ENCODE measurements at places on chromosomes 11 and 22.

- DNase-seq, result no peak
Measured at GRCh38 chr11:66327171-66328030, 8.8 kb downstream of the RIN1 start.

DNA sequence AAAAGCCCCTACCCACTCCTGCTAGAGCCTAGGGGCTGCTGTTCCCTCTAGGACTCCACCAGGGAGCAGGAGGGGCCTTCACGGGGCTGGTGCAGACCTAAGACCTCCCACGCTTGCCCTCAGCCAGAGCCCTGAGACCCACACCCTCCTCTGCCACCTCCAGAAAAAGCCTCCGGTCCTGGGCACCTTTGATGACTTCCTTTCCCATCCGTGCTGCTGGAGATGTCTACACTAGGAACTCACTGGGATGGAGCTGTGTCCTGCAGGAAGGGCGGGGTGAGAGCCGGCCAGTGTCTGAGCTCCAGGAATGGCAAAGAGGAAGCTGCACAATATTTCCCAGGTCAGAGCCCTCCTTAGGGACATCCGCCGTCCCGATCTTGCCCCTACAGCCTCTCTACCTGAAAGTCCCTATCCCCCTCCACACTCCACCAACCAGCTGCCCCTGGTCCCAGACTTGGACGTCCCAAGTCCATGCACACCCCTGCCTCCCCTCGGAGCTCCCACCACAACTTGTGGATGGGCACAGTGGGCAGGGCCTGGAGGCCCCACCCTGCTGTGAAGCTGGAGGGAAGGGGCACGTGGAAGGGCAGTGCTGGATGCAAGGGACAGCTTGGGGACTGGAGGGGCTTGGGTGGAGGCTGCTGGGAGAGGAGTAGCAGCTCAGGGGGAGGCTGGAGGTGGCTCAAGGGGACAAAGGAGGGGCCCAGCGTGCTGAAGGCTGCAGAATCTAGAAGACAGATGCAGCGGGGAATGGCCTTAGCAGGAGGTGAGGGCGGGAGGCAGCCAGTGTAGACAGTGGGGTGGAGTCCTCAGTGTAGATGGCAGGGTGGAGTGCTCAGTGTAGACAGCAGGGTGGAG lies 13.5 kb upstream of the LRP5 start:
- DNase-seq, result no peak

GRCh38 chr11:127651888-127652221 lies 651.3 kb upstream of the KIRREL3 start:
- no peak for DNase-seq

- no peak for DNase-seq
Measured at GRCh38 chr11:127448101-127448500, 447.5 kb upstream of the KIRREL3 start.

DNA sequence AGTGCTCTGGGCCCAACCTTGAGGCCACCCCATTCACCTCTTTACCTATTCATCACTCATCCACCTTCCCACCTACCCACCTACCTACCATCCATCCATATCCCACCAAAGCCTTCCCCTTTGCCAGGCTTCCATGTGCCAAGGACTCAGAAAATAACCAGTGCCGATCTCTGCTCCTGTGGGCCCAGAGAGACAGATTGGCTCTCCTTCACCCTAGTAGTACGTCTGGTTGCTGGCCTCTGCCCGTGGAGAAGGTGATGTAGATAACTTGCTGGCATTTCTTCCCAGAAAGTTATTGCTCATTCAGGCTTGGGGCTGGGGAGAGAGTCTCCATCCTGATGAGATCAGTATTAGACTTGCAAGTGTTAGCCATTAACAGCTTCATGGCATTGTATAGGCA lies 45.2 kb downstream of the NEU3 start:
- no peak for DNase-seq

DNA sequence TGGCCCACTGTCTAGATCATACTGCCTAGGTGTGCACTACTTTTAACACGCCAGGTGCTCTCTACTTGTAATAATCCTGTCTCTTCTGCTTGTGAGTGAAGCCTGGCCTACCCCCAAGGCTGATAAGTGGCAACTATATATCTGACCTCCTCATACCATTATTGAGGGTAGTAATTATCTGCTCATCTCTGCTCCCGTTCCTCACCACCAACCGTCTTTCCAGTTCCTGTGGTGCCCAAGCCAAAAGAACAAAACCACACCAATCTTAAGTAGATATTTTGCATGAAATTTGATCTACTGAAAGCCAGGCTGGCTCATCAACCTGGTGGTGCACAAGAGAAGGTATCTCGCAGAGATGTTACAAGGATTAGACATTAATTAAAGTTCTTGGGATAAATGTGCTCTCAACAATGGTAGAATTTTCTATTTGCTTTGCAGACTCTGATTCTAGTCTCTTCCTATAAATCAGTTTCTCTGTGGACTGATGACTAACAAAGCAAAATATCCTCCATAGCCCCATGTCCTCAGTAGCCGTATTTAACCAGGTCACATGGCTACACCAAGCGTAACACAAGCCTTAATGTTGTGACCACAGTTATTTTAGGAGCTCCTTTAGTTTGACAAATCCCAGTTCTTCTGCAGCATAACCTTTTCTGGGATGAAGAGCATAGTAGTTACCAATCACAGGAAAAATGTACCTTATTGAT lies 267.2 kb downstream of the NTM start:
- DNase-seq, result no peak

GRCh38 chr11:68354148-68354872 lies 41.9 kb downstream of the LRP5 start:
- no peak for DNase-seq

DNA sequence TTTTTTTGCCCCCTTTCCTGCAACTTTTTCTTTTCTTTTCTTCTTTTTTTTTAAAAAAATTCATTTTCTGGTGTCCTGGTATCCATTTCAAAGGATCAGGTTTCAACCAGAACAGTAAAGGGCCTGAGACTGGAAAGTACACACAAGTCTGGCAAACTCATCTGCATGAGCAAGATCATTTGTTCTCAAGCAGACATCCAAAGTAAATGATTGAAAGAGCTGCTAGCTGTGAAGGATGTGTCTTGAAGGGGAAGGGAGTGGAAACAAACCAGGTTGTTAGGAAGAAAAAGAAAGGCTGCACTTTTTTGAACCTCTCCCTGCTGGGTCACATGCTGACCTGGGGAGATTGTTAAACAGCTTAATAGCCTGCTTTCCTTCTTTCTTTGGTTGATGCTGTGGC lies 5.3 kb downstream of the YAP1 start:
- no peak for DNase-seq

GRCh38 chr11:64342869-64343745 lies 3.1 kb downstream of the CCDC88B start:
- DNase-seq, result no peak

DNA sequence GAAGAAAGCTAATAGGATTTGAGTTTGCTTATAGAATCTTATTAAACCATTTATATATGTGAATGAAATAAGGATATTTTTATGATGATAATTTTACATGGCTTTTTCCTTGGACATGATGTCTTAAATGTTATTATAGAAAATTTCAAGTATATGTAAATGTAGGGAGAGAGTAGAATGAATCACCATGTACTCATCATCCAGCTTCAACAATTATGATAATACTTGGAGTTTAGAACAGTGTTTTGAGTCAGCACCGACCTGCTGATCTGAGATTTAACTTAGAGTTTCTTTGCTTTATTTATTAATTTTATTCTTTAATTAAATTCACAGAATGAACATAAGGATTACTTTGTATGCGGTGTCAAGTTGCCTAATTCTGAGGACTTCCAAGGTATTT lies 193.5 kb downstream of the UVRAG start:
- DNase-seq, result no peak

DNA sequence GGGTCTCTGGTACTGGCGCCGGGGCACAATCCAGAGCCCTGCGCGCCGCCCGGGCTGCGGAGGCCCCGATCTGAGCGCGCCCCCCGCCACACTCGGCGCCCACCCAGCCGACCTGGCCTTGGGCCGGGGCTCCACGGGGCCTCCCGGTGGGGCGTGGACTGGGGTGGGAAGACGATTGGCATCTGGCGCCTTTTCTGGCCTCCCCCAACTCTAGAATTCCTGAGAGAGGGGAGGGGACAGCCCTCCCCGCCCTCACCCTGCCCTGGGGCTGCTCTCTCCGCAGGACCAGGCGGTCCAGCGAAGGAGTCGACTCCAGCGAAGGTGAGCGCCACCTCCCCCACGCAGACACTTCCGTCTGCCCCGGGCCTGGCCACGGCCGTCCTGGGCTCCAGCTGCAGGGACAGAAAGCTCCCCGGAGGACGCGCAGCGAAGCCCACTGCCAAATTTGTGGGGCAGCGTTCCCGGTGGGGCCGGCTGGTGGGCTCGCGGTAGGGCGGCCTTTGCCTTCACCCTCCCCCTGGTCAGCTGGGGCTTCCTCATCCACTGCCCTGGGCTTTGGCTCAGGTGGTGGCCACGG lies 593 bp downstream of the SSH3 start:
- DNase-seq, result no peak

DNA sequence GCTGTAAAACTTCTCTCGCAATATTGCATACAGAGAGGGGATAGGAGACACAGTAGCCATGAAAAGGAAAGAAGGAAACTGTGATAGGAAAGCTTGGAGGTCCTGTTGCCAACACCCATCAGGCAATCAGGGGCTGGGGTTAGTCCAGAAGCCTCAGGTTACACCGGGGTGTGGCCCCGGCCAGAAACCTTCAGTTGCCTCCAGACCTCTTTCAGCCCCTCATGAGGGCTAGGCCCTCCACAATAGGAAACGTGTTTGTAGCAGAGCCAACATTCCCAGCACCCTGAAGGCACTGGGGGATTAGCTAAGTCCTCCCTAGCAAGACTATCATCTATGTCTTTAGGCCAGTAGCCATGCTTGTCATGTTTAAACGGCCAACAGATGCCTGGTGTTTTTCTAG lies 1048.0 kb upstream of the CNTN5 start:
- DNase-seq, result no peak

- no peak for DNase-seq
Measured at GRCh38 chr11:41309716-41310115, 149.7 kb downstream of the LRRC4C start.

DNA sequence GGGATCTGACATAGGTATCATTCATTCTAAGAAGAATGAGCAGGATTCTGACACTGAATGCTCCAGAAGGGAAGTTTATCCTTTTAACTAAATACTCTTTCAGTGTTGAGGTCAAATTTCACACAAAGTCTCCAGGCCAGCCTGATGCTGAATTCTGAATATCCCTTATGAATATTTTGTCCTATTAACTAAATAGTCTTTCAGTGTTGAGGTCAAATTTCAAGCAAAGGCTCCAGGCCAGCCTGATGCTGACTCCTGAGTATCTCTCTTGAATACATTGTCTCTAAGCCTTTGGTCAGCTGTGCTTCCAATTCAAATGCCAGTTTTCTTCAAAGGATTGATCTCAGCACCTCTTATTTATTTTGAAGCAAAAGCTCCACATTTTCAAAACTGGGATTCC lies 676.8 kb downstream of the NTM start:
- no peak for DNase-seq

- DNase-seq, result no peak
Measured at GRCh38 chr11:69489746-69490365, 8.4 kb downstream of the LINC01488 start.

- DNase-seq, result no peak
Measured at GRCh38 chr11:1608363-1608762, at the start of gene KRTAP5-3. Gene KRTAP5-3 (minus strand): TSS chr11:1608463. CDS start chr11:1608385, 78 bp downstream.

DNA sequence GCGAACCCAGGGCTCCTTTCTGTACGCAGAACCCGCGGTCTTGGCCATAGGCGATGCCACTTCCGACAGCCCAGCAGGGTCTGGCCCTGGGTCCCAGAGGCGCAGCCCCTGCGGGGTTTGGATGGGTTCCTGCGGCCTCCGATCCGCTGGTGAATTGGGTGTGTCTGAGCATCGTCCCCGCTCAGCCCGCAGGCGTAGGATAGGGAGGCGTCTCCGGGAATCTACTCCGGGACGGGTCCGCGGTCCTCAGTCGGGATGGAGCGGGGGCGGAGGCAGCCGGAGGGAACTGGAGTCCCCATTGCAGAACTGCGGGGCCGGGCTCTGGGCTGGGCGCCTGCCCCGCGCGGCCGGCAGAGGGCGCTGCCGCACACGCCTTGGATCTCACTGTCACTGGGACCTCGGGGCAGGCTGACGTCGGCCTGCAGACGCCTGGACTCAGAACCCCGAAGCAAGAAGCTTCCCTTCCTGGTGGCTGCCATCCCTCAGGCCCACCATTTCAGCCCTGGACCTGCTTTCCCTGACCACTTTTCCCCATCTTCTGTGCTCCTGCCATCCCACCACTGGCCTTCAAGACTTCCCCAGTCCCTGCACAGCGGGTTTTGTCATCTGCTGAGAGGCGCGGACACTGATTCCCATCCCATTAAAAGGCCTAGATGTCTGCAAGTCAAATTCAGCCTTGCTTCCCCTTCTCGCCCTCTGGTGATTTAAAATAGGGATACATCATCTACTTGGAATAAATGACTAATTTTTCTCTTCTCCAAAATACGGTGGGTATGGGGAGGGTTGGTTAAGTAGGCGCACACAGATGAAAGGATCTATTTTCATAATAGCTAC lies 38.3 kb upstream of the CREB3L1 start:
- DNase-seq, result peak; percentile 66

GRCh38 chr22:34858066-34858465 lies 207.9 kb upstream of the ISX start:
- DNase-seq, result no peak

DNA sequence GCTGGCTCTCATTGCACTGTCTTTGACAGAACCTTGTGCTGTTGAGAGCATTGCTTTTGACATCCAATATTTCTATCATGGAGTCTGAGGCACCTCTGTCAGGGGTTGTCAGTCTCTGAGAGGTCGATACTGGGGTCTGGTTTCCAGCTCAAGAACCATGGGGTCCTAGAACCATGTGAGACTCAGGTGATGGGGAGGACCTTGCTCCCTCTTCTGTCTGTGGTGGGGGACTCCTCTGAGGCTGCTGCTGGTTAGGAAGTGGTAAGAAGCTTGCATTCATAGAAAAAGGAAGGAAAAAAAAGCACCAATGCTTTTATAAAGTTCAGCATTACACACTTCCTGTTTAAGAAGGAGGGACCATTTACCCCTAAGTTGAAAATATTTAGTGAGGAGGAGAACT lies 91.8 kb upstream of the CD44 start:
- DNase-seq, result no peak

DNA sequence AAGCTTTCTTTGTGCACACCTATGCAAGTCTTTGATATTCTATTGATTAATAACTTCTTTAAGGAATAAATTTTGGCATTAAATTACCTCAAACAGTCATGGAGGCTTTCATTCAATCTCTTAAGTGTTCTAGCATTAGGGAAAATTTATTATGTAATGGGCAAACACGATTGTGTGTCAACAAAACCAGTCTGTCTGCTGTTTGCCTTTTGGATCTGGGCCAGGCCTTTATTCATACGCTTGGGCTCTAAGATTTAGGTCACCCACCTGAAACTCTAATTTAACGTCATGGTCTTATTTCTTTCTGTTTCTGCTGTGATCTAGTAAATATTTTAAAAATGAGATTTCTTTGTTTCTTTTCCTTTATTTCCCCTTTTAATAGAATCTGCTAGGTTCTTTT lies 1270.6 kb downstream of the LRRC4C start:
- no peak for DNase-seq

GRCh38 chr11:106061249-106061784 lies 15.8 kb downstream of the KBTBD3 start:
- no peak for DNase-seq
